Sciatic nerve (tissue), 2 donors: ENCODE measurements at places on chromosomes 7 and 10.

- no peak for DNase-seq
Measured at GRCh38 chr7:147937428-147937827, 653.1 kb upstream of the C7orf33 start.

DNA sequence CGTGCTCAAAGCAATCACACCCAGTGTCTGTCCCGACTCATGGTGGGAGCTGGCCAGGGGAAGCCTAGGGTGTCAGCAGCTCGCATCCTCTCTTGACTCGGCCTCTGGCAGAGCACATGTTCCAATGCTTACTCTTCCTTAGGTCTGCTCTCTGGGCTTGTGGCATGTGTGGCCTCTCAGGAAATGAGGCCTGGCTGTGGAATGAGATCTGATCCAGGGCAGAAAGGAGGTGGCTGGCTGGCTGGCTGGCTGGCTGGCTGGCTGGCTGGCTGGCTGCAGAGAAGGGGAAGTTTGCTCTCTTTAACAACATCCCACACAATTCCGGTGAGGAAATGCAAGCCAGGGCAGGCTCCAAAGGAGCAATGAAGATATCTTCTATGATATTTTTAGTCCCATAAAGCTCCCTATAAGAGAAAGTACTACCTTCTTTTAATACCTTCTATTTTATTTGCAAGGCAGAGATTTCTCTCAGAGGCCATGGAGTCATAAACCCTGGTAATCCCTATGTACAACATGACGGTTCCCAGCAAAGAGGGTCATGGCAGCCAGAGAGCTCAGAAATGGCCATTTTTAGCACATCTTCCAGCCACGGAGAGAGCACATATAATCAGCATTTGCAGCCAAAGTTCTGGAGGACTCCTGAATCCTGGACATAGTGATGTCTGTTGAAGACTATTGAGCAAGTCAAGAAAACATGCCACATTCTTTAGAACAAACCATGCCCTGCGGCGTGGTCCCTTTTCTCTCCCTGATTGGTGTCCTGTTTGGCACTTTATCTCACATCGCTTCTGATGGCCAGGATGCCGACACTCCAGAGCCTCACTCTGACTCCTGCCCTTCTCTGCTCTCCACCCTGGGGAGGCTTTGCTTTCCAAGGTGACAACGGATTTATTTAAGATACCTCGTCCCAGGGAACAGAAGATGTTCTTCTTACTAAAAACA, 153.7 kb downstream of the FANK1 start:
- no peak for DNase-seq

DNA sequence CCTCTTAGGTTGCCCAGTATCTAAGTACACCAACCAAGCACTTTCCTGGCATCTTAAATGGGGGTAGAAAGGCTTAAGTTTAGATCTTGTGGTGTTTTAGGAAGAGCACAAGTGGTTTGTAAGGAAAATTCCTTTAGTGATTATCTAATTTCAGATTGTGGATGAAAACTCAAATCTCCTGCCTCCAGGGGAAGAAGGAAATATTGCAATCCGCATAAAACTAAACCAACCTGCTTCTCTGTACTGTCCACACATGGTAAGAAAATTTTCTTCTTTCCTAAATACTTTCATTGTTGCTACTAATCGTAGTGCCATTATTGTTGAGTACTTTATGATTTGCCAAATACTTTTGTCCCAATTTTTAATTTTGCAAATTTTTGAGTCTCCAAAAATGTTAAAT, 31.1 kb downstream of the ACSM6 start:
- no peak for DNase-seq

DNA sequence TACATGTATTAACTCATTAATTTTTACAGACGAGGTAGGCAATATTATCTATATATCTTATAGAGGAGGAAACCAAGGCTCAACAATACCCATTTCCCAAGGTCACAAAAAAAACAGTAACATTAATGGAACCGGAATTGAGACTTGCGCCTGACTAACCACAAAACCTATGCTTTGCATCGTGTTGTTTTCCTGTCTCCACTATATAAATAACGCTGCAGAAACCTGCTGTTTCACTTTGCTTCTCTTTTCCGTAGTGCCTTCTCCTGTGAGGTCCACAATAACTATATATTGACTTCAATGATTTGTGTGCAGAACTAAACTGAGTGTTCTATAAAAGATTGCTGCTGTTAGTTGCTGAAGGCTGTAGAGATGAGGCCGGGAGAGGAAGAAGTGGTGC, 97.7 kb upstream of the RPA3 start:
- DNase-seq, result no peak

DNA sequence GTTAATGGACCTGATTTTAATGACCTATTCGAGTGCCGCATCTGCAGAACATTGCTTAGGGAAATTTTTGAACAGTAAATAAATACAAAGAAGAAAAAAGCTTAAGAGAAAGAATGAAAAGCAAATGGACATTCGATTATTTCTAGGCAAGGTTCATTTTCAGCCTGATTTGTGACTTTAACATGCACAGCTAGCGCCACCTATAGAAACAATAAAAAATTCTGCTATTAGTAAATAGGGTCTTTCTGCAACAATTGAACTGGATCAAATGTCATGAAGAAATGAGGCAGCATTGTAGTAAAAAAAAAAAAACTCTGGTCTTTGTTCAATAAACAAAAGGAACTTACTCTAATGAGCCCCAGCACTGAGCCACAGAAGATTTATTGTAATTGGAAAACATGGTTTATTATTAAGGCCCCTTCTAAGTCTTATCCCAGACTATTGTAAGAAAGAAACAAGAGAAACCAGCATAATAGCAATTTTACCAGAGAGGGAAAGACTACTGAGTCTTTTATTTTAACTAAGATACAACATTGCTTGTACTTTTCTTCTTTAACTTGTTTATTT, 41.4 kb upstream of the GHITM start:
- DNase-seq, result no peak

DNA sequence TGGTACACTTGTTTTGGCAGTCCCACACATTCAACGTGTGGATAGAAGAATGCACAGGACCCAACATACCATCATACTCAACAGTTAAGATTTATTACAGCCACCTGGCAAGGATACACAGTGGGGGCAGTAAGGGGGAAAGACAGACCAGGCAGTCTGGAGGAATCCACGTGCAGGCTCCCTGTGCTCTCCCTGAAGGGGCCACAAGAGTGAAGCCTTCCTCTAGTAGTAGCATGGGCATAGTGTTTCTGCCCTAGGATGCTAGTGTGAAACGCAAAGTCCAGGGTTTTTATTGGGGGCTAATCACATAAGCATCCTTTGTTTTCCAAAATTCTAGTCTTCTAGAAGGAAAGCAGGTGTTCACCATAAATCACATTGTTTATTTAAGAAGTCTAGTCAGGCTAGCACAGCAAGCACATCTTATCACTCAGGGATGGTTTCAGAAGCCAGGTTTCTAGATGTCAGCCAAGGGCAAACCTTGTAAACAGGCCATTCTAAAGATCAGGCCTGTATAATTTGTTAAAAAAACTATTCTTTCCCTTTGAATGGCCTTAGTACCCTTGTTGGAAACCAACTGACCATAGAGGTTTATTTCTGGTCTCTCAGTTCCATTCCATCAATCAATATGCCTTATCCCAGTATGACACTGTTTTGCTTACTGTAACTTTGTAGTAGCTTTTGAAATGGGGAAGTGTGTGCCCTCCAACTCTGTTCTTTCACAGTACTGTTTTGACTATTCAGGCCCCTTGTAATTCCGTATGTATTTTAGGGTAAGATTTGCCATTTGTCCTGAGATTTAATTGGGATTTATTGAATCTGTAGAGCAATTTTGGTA, 12.4 kb upstream of the TFAM start:
- DNase-seq, result no peak

GRCh38 chr10:8554574-8554973, 500.1 kb downstream of the GATA3 start:
- no peak for DNase-seq

- no peak for DNase-seq
Measured at GRCh38 chr10:58641708-58642107, 129.0 kb downstream of the BICC1 start.

GRCh38 chr10:79608505-79609375, 2.0 kb upstream of the SFTPA1 start:
- DNase-seq, result no peak

DNA sequence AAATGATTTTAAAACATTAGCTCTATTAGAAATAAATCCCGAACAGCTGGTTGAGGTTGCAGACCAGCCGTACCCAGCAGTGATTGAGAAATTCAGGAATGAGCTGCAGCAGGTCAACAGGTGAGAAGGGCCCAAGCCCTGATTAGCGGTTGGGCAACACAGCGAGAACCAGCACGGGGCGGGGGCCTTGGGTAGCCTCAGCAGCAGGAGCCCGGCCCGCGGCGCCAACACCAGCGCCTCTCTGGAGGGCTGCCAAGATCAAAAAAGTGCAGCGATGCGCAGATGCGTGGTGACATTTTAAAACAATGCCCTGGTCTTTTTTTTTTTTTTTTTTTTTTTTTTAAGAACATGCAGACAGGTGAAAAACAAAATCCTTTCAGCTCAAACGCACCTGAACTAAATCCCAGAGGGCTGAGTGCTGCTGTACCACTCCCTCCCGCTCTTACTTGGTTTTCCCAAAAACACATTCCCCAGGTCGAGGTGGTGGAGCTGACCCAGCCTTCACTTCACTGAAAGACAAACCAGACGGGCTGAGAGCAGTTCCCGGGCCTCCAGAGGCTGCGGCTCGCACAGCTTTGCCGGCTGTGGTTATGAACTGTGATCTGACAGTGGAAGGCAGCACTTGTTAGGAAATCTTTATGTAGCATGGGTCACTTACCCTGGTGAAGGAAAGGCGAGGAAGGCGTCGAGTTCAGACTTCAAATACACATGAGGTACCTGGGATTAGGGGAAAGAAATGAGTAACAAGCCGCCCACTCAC, 579.4 kb downstream of the SDK1 start:
- no peak for DNase-seq

DNA sequence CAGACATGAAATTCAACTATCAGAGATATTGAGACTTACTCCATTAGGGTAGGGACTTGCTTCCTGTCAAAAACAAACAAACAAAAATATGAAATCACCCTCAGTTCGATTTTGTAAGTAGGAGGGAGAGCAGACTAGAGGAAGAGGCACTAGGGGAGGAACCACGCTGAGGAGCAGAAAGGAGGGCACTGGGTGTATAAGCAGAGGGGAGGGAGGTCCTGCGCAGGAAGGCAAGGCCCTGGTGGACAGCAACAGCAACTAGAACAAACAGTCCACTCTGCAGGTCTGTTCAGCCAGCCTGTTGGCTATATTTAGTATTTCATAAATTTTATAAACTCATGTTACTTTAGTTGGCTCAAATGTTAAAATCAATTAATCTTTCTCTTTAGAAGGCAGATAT, 937.1 kb upstream of the C7orf33 start:
- no peak for DNase-seq

DNA sequence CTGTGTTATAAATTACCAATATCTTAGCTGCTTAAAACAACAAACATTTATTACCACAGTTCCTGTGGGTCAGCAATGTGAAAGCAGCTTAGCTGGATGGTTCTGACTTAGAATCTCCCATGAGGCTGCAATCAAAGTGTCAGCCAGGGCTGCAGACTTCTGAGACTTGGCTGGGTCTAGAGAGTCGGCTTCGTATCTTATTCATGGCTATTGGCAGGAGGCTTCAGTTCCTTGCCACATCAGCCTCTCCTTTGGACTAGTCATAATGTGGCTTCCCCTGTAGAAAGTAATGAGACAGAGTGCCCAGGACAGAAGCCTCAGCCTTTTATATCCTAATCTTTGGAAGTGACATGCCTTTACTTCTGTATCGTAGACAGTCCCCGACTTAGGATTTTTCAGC, 27.3 kb downstream of the RALA start:
- no peak for DNase-seq

DNA sequence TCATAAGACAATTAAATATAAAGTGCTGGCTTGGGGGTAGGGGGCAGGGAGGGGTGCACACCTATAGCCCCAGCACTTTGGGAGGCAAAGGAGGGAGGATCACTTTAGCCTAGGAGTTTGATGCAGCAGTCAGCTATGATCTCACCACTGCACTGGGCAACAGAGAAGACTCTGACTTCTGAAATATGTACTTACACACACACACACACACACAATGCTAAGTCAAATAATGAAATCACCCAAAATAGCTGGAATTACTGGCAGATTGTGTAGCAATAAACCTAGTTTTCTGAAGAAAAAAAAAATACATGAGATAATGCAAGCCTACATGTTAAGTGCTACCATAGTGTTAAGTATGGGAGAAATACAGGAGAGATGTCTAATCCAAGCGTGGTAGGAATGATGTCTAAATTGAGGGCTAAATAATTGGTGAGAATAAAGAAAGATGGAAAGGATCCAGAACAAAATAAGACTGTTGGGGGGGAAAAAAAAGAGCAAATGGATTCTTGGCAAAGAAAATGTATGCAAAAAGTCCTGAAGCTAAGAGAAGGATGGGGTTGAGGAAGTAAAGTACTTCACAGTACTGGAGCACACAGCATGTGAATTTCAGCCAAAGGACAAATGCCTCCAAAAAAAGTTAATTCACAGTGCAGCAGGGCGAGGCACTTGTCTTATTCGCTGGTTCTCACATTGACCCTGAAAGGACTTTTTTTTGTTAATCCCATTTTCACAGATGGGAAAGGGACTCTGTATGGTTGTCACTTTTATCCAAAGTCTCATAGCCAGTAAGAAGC, 73.9 kb downstream of the IGF2BP3 start:
- DNase-seq, result no peak

DNA sequence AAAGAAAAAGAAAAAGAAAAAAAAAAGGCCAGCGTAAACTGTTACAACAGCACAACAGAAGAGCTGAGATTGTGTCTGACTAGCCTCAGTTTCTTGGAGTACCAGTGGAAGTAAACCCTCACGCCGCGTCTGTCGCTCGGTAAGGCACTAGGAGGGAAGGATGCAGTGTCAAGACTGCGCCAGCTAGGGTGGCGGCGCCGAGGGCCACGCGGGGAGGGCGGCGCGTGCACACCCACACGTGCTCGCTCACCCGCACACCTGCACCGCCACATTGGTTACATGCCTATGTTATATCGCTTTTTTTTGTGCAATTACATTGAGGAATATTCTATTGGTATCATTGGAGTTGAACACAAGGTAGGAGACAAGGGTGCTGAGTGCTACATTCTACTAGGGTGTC, 48.2 kb downstream of the CLEC2L start:
- DNase-seq, result no peak

GRCh38 chr7:23377134-23377533, 78.0 kb downstream of the MALSU1 start:
- no peak for DNase-seq

GRCh38 chr7:44974549-44974948, 4.3 kb downstream of the MYO1G start:
- DNase-seq, result no peak

- no peak for DNase-seq
Measured at GRCh38 chr10:62652114-62652513, 152.4 kb upstream of the ADO start.
